Activated T-cell treated with anti-CD3 and anti-CD28 coated beads, Interleukin-2, amount 50 U/mL, for 1 hour (primary cell): ENCODE measurements at places on chromosomes 11 and 22.

GRCh38 chr22:46766611-46767010, 4.2 kb downstream of the TBC1D22A start:
- DNase-seq: no peak

DNA sequence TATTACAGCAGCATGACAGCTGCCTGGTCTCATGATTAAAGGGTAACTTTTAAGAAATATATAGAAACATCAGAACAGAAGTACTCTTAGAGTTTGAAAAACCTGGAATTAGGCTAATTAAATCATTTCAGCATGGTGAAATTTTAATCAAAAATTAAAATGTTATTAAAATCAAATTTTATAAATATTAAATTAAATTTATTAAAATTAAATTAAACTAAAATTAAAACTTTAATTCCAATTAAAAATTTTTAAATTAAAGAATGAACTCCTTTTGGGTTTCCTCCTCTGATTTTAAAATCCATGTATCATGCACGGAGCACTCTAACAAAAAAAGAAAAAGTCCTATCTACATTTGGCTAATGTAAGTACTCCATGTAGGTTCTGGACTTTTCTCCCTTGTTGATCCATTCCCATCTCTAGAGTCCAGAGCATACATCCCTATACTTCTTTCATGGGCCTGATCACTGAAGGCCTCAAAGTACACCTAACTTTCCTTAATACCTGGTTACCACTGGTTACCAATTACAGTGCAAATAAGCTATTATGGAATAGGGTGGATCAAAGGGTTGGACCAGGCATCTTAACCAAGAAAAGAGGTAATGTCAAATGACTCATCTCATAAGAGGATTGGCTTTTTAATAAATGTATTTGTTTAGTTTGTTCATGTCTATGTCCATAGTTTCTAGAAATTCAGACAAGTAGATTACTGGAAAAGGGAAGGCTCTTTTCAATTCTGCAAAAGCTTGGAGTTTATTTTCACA, 48.4 kb upstream of the MUC15 start:
- DNase-seq: no peak

DNA sequence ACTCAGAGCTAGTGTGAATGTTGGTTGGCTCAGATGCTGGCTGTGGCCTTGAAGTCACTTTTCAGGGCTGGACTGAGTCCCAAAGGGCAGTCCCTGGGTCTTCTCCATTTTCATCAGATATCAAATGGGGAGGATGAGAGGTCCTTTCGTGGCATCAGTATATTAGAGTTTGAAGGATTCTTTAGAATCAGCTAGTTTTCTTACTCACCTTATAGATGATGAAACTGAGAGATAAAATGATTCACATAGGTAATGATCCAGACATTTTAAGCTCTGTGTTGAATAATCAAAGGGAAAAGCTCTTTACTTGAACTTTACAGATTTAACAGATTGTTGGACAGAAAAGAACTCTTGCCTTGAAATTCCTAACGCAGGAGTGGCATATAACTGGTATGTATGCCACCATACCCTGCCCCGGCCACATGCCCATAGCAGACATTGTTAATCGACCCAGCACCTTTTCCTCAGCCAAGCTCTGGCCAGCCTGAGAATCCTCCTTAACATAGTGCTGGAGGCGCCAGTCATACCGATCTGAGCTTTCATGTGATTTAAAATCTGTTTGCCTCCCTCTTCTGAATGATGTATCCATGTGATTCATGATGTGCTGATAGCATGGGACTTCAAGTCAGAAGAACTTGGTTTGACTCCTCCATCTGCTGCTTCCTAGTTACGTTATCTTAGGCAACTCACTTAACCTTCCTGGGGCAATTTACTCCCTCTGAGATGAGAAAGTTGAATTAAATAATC, 60.0 kb downstream of the BARX2 start:
- no peak for DNase-seq

DNA sequence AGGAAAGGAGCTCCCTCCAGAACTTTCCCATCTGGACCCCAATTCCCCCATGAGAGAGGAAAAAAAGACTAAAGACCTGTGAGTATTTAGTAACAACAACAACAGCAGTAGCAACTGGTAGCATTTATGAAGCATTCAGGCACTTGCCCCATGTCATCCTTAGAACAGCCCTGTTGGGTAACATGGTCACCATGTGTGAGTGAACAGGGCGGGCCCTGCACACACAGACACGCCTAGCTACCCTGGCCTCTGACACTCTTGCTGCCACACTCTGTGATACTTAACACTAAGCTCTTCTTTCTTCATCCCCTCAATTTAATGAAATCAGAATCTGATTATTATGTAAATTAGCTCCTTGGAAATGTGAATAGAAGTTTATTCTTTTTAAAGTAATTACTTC, 26.1 kb upstream of the SLC25A18 start:
- no peak for DNase-seq

- DNase-seq: no peak
These were observed 1.2 kb upstream of the TSSK2 start for GRCh38 chr22:19129871-19130270.

DNA sequence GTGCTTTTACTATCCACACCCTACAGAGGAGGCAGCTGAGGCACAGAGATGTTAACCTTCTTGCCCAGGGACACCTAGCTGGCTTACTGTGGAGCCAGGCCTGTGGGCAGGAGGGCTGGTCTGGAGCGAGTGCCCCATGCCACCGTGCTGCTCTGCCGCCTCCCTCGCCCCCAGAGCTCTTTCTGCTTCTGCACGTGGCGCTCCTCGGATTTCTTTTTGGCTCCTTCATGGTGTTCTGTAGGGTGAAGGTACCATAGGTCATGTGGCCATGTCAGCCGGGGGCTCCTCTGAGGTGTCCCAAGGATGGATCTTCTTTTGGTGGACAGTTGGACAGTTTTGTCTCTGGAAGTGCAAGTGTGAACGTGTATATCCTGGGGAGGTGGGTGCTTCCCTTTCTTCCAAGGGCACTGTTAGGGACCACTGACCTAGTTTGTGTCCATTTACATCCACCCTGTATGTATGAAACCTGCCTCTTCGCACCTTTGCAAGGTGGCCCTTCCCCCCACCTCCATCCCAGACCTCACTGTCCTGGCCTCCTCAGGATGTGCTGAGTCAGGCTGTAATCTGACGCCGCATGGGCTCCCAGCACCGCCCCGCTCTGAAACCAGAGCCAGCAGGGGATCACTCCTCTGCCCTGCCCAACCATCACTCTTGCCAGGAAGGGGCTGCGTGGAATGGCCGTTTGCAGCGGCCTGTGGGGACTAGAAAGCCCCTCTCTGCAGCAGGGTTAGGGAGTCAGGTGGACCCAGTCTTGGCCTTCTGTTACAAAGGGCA, 31.7 kb downstream of the POLR3H start:
- DNase-seq: no peak

DNA sequence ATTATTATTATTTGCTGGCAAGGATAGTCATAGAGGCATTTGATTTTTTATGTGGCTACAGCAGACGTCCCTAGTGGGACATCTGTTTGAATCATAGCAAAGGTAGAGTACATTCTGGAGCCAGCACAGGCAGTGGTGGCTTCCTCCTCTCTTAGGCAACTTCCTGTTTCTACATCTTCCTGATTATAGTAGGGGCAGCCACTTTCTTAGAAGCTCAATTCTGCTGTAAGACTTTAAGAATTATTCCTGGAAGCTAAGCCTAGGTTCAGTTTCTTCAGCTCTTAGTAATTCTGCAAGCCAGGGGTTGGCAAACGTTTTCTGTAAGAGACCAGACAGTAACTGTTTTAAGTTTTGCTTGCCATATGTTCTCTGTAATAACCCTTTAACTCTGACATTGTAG, 129.3 kb upstream of the TENM4 start:
- no peak for DNase-seq

DNA sequence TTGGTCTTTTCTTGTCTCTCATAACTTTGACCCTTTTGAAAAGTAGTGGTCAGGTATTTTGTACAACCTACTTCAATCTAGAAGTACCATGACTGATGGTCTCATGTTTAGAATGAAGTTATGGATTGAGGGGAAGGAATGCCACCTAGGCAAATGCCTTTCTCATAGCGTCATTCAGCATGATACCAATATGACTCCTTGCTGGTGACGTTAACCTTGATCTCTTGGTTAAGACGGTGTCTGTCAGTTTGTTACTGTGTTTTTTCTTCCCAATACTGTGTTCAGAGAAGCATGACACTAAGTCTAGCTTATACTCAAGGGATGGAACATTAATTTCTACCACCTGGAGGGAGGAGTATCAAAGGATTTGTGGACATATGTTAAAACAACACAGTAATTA, 130.9 kb downstream of the KIF18A start:
- DNase-seq: no peak

DNA sequence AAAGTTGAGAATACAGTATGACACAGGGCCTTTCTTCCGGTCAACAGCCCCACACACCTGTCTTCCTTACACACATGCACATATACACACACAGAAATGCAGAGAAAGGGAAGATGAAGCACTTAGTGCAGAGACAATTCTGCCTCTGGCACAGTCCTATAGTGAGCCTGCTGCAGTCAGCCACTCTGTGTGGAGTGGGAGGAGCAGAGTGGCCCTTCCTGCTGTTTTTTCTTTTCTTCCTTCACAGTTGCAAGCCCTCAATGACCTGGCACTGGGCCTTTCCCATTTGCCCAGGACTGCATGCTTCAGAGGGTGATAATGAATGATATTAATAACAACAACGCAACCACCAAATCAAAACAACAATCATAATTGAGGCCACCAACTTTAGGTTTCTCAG, 527.0 kb upstream of the B3GAT1 start:
- DNase-seq: no peak

DNA sequence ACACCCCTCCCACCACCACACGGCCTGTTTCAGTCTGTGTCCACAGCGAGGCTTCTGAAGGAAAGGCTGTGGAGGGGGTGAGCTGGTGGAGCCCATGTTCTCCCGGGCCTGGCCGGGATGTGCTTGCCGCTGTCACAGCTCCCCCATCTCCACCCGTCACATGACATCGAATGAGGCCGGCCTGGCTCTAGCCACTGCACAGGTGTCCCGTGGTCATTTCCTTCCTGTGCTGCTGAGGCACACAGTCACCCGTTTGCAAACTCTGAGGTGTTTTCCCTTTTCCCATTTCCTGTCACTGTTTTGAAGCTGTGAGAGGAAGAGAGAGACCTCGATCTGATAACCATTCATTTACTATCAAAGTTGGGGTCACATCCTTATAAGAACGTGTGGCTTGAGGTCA, 55.7 kb upstream of the CLDN5 start:
- no peak for DNase-seq

DNA sequence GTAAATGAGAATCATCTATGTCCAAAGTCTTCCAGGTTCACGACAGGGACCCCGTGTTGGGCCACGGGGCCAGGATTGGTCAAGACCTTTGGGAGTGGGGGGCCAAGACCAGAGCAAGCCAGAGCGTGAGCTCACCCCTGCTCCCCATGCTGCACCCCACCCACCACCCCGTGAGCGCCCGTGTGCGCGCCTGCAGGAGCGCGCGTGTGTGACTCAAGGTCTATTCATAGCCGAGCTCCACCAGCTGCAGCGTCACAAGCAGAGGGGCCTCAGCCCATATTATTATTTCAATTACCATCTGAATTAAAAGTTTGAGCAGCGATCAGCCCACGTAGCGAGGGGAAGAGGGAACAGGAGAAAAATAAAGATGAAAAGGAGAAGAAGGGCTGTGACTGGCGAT, 5.2 kb downstream of the KCNJ4 start:
- no peak for DNase-seq

DNA sequence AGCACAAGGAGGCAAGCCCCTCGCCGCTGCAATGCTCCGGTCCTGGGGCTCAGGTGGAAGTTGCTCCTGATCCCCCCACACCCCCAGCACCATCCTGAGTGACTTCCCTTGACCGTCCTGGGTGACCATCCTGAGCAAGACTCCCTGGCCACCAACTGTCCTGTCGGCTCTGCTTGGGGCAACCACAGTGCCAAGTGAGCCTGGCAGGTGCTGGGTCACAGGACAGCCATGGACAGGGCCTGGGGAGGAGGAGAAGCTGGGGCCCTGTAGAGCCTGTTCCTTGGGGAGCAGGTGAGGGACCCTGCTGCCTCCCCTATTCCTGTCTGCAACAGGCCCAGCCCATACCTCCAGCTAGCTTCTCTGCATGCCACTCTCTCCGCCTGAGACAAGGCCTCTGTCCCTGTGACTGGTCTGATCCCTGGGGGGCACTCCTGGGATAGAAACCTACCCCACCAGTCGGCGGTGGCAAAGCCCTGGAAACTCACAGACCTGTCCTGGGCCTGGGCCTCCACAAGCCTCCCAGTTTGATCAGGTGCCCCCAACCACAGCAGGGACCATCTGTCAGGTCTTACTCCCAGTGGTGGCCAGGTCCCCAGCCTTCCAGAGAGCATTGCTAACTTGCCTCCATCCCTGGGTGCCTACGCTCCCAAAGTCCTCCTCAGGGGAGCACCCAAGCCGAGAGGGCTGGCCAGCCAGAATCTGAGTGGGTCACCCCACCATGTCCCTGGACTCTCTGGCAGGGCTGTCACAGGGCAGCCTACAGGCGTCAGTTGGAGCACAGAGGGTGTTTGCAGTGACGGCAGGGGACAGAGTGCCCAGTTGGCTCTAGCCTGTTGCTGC, 68.7 kb upstream of the WNT7B start:
- DNase-seq: no peak

GRCh38 chr11:112663947-112664634, 297.1 kb upstream of the NCAM1 start:
- DNase-seq: no peak

GRCh38 chr11:74142624-74143023, 28.2 kb downstream of the C2CD3 start:
- DNase-seq: no peak

DNA sequence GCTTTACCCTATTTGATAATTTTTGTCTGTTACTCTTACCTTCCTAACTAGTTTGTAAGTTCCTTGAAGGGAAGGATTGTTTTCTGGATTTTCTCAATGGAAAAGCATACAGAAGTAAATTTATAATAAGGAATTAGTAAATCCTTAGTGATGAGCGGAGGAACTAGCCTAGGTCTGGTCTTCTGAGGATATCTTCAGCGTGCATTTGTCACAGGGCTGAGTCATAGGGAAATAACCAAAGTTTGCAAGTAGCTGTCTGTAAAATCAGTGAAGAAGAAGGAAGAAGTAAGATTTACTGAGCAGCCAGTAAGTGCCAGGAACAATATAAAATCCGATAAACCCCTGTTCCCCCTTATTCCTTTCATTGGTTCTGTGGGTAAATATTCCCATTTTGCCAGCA, 162.7 kb upstream of the SORL1-AS1 start:
- no peak for DNase-seq

DNA sequence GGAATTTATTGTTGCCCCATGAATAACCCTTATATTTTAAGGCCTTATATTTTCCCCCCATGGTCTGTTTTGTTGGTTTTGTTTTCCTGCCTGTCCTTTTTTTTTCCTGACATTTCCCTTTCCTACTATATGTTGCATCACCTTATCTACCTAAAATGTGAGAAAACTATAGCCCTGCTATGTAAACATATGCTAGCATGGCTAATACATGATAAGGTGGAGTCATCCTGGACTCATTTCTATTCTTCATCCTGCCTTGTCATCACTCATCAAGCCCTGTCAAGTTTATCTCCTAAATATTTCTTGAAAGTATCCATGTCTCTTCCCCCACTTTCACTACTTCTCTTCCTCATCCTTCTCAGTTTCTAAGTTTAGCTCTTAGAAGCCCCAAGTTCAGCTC, 2168.8 kb upstream of the RAG2 start:
- DNase-seq: no peak
